ENCODE measurements at places on chromosomes 2 and 18.

DNA sequence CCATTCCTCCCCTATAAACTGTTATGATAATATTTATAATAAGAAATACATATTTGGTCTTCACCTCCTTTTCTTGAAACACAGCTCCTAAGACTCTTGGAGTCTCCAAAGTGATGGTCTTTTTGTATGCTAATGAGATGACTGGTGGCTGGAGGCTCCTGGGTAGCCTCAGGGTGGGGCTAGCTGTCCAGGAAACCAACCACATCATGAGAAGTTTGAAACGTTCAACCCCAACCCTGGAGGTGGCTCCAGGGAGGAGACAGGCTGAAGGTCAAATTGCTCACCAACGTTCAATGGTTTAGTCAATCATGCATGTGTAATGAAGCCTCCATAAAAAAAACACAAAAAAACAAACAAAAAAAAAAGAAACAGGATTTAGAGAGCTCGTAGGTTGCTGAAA is 298.7 kb upstream of the MGAT5 start:
- DNase-seq, result peak; percentile 23
- H3K4me3 ChIP-seq, result no peak overlapping the region
- H3K27me3 ChIP-seq, result no peaks in the 10 kb centered on the region
- no peaks in the 10 kb centered on the region for H3K36me3 ChIP-seq
- no peaks in the 10 kb centered on the region for H3K4me1 ChIP-seq

DNA sequence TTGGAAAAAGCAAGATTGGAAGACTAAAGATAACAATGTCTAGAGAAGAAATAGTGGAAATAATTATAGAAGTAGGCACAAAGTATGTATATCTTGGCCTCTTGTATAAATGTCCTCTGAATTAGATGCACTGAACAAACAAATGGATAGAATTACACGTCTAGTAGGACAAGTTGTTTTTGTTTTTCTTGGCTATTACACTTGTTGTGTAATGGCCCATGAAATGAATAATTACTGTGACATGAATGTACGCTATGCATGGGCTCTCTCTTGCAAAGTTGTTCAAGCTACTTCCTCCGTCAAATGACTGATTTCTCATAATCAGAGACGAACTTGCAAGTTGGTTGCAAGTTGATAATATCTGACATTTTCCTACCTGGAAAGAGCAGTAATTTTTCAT is 126.2 kb downstream of the PDE1A start:
- H3K36me3 ChIP-seq, result no peaks in the 10 kb centered on the region
- no peak overlapping the region for H3K27ac ChIP-seq
- no peak overlapping the region for H3K4me3 ChIP-seq
- no peak for DNase-seq
- no peaks in the 10 kb centered on the region for H3K4me1 ChIP-seq
- no peaks in the 10 kb centered on the region for H3K27me3 ChIP-seq

GRCh38 chr2:179646173-179646769 is 215.1 kb downstream of the ZNF385B start:
- H3K4me3 ChIP-seq, result no peak overlapping the region
- H3K27ac ChIP-seq, result no peak overlapping the region
- no peaks in the 10 kb centered on the region for H3K36me3 ChIP-seq
- no peaks in the 10 kb centered on the region for H3K4me1 ChIP-seq

DNA sequence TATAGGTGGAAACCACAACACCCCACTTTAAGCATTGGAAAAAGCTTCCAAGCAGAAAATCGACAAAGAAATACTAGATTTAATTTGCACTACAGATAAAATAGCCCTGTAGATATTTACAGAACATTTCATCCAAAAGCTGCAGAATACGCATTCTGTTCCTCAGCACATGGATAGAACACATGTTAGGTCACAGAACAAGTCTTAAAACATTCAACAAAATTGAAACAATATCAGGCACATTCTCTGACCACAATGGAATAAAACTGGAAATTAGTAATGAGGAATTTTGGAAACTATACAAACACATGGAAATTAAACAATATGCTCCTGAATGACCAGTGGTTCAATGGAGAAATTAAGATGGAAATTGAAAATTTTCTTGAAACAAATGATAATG is 27.8 kb upstream of the XDH start:
- H3K27ac ChIP-seq, result no peak overlapping the region
- H3K36me3 ChIP-seq, result no peaks in the 10 kb centered on the region

GRCh38 chr2:39538718-39539117 is 101.6 kb upstream of the MAP4K3 start:
- no peaks in the 10 kb centered on the region for H3K27me3 ChIP-seq
- no peak for DNase-seq
- H3K4me1 ChIP-seq, result no peaks in the 10 kb centered on the region
- no peak overlapping the region for H3K4me3 ChIP-seq

All from small intestine (tissue), 16 donors.